ENCODE measurements at places on chromosomes 13 and 19.
A peak's percentile ranks its signal among the peaks of the same experiment; 100 is the strongest.

DNA sequence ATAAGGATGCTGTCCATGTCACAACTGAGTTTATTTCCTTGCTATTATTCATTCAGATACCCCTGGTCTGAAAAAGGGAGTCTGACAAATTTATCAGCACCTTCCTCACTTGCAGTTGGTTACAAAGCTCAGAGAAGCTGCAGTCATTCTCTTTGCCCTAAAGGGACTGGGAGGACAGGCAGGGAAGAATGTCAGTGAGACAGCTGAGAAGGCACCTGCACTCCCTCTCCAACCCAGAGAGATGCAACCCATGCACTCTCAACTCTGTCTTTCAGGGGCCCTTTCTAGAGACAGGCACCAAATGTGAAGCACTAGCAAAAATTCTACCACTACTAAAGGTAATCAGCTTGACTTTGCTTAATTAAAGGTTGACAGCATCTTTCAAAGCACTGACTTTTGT is 83.3 kb downstream of the CRYL1 start:
- DNase-seq = no peak

DNA sequence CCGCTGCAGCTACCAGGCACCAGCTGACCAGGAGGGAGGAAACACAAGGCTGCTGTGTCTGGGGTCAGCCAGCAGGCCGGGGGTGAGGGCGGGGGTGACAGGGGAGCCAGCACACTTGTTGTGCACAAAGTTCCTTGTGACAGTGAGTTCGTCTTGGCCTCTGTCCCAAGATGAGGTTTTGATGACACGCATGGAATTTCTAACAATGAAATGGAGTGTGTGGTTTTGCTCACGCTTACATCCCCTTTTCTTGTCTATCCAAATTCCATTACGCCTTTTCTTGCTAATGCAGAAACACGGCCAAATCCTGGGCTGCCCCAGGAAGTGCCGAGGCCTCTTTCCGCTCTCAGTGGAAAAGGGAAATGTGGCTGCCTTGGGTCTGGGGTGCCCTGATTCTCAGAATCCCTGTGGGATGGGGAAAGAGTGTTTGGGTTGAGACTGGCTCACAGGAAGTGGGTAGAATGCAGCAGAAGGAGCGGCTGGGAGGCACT is 73.8 kb downstream of the GADD45B start:
- DNase-seq = peak; percentile 88

DNA sequence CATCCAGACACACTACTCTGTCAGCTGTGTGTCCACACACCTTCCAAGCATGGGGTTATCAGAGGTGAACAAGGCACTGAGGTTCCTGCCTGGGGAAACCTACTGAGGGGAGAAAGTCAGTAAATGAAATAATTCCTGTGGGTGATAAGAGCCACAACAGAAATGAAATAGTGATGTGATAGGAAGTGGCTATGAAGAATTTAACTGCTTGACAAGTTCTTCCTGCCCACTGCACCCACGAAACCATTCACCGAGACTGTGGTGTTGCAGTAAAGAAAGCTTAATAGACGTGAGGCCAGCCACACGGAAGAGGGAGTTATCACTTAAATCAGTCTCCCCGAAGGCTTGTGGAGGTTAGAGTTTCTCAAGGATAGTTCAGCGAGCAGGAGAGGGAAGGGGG is 353.1 kb downstream of the UQCRFS1 start:
- no peak for DNase-seq

GRCh38 chr13:108322206-108322824 is 52.8 kb downstream of the TNFSF13B start:
- peak; percentile 61 for DNase-seq

DNA sequence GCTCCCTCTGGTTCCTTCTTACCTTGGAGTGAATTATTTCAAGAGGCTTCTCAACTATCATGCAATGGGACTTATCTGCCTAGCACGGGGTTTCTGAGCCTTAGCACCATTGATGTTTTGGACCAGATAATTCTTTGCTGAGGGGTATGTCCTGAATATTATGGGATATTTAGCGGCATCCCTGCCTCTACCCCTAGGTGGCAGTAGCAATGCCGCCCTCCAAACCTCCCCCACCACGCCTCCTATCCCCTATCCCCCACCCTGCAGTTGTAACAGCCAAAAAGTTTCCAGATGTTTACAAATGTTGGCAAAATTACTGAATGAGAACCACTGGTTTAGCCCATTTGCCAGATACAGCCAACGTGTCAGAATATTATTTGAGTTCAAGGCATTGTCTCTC is 125.5 kb downstream of the POSTN start:
- no peak for DNase-seq

DNA sequence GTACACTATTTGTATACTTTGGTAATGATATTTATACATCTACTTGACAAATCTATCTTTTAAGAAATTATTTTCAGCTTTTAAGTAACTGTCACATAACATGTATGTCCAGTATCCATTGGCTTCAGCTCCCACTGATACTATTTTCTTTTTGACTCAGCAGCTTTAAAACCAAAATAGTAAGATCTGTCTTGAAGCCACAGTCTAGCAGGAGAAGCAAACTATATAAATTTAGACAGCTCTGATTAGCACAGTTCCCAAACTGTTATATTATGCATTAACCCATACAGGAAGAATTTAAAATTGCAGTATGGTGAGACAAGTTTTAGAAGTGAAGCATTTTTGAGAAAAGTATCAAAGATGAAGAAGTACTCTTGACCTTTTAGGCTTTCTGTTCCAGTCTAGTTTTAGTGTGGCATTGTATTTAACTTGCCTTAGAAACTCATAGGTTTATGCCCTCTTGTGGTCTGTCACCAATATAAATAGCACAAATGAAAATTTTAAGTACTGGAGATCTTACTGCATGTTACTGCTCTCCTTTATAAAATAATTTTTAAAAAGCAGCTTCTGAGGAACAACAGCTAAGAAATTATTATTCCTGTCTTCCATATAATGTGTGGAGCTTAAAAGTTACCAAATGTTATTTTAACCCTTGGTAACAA is 24.7 kb downstream of the URI1 start:
- no peak for DNase-seq

GRCh38 chr13:52885141-52885540 is 36.7 kb upstream of the PCDH8 start:
- DNase-seq = no peak

- DNase-seq = peak; percentile 2
Measured at GRCh38 chr13:48828962-48829411, 146.7 kb upstream of the FNDC3A start.

- DNase-seq = no peak
Measured at GRCh38 chr13:114038211-114038613, 64.3 kb upstream of the C13orf46 start.

GRCh38 chr13:53494406-53494805 is 465.8 kb downstream of the OLFM4 start:
- peak; percentile 14 for DNase-seq

GRCh38 chr13:84208246-84208910 is 326.1 kb upstream of the SLITRK1 start:
- DNase-seq = peak; percentile 23

GRCh38 chr13:107138486-107138885 is 570.5 kb upstream of the ARGLU1 start:
- DNase-seq = no peak

GRCh38 chr19:964761-965694 is 19.1 kb upstream of the WDR18 start:
- DNase-seq = no peak

- no peak for DNase-seq
Measured at GRCh38 chr19:57949702-57950101, 2.2 kb upstream of the ZNF256 start.

DNA sequence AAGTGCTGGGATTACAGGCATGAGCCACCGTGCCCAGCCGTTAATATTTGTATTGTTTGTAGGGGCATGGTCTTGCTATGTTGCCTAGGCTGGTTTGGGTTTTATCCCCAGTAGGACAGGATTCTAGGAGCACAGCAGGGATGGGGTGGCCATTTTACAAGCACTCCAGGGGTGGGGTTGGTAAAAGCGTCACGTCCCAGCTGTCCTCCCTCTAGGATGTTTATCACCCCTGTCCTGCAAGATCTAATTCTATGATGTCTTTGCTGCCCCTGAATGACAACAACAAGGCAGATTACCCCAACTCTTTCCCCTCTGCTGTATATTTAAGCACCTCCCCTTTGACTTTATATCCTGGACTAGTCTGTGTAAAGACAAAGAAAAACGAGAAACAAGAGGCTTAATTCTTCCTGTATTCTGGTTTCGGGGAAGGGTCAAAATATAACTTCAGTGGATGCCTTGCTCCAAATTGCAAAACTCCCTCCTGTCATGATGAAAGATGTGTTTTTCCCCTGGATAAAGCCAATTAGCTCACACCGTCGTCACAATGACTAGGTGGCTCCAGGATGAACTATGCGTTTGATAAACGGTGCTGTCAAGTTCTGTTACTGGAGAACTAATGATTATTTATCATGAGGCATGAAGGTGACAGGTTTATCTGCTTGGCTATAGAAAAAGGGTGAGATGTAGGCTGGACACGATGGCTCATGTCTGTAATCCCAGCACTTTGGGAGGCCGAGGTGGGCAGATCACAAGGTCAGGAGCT is 27.8 kb upstream of the OR1M1 start:
- DNase-seq = no peak

GRCh38 chr19:49854378-49855263 is 3.7 kb downstream of the PTOV1 start:
- peak; percentile 44 for DNase-seq

DNA sequence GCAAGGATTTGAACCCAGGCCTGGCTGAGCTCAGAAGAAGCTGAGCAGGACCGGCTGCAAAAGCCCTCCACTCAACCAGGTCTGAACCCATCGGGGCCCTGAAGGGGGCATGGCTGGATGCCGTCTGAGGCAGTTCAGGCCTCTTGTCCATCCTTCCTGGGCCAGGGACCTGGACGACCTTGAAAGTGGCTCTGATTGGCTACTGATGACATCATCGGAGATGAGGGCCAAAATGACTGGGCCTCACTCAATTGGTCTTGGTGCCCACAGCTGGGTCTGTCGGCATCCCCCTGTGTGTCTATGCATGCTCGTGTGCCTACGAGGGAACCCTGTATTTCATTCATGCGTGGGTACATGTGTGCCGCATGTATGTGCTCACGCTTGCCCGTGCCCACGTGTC is 71.8 kb downstream of the PTPRS start:
- DNase-seq = no peak

- peak; percentile 50 for DNase-seq
Measured at GRCh38 chr19:45075301-45076028, 813 bp downstream of the ZNF296 start.

DNA sequence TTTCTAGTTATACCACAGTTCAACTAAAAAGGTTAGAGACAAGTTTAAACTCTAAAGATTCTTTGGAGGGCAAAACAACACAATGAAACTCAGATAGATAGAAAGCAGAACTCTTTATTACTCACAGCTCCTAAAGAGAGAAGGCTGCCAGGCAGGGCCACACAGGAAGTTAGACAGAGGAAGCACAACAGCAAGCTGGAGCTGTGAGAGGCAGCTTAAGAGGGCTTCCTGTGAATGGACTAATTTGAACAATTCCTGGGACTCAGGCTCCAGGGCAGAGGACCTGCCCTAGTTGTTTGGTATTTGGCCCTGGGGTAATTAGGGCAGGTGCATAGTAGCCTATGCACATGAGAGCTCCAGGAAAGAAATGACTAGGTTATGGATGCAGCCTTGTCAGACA is 803.6 kb downstream of the DIAPH3 start:
- DNase-seq = no peak

All from tongue (tissue), 3 donors.